Stimulated activated naive CD4-positive, alpha-beta T cell treated with Interleukin-2 at 50 U/mL for 16 hours (primary cell): ENCODE measurements at places on chromosomes 5 and 9.

- DNase-seq, result no peak
These were observed 3.6 kb upstream of the ENG start for GRCh38 chr9:127858041-127858512.

GRCh38 chr9:119180897-119181296, 188.3 kb downstream of the BRINP1 start:
- no peak for DNase-seq

DNA sequence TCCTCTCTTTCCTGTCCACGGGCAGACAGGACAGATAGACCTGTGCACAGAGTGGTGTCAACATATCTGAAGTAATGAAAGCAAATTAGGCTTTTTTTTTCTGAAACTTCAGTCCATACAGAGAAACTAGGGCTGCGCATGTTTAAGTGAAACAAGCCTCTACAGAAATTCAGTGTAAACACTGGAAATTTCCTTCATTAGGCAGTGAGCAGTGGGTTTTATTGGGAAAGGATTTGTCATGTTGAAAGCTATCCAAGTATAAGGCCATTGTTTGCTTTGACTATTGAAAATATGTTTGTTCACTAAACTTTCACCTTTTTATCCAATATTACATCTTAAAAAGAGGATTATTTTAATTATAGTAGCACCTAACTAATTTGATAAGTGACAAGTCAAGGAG, 161.2 kb downstream of the AOPEP start:
- no peak for DNase-seq

GRCh38 chr5:131462454-131462853, 172.6 kb downstream of the RAPGEF6 start:
- DNase-seq, result no peak

DNA sequence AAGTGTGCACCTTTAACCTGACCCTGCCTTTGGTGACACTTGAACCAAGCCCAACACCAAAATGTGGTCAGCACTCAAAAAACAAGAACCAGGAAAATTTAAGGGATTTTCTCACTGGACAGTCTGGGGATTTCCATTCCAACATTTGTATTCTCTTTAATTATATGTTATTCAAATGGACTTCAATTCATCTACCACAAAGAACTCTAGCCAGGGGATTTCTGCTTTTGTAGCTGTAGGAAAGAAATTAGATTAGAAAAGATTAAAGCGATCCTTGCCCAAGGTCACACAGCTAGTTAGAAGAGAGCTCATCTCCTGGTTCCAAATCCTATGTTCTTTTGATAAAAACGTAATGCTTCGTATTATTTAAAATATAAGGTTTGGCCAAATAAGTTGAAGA, 94.8 kb upstream of the JAK2 start:
- no peak for DNase-seq

- no peak for DNase-seq
These were observed 39.4 kb downstream of the LURAP1L start for GRCh38 chr9:12813960-12814876.

DNA sequence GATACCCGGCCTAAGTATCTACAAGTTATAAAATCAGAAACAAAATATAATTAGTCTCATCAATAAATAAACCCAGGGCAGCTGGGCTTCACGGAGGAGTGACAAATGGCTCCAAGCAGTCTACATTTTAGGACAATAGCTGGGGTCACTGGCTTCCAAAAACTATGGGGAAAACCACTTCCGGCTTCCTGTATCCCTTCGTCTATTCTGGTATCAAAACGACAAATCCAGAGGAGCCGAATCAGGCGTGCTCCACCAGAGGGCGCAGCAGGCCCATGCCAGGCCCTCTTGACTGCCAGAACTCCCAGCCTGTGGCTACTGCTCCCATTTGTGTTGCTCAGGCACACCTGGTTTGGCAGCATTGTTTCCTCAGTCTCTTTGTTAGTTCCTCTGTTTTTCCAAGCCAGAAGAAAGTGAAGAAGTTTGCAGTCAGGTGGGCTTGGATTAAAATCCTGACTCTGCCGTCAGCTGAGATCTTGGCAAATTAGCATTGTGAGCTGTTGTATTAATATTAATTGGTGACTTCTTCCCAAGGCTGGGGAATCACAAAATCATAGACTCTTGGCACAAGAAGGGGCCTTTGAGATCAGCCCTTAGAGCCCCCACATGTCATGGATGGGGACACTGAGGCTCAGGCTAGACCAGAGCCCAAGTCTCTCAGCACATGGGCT, 11.6 kb upstream of the RAB14 start:
- DNase-seq, result peak; percentile 61

DNA sequence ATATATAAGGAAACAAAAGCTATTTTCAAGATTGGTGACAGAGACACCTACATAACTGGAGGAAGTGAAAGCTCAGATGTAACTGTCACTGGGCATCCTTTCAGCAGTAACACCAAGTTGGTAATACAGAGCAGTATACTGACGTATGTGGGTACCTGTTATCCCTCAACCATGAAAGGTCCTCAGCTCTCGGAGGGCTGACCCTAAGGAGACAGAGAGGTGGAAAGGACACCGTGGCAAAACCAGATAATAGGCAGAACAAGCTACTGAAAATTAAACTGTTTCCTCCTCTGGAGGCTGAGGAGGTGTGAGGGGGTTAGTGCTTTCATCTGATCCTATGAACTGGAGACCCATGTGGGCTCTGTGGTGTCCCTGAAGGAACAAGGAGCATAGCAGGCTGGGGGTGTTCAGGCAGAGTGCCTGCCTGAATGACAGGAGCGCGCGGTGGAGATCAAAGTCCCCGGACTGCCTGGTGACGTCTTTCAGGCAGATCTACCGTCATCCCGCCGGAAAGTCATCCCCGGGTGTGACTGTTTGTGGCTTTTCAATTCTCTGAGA, 130.2 kb upstream of the FSTL4 start:
- DNase-seq, result no peak

- DNase-seq, result no peak
These were observed 120.0 kb downstream of the TRIO start for GRCh38 chr5:14263113-14263512.

GRCh38 chr9:35840881-35841644, 12.0 kb downstream of the TMEM8B start:
- no peak for DNase-seq

DNA sequence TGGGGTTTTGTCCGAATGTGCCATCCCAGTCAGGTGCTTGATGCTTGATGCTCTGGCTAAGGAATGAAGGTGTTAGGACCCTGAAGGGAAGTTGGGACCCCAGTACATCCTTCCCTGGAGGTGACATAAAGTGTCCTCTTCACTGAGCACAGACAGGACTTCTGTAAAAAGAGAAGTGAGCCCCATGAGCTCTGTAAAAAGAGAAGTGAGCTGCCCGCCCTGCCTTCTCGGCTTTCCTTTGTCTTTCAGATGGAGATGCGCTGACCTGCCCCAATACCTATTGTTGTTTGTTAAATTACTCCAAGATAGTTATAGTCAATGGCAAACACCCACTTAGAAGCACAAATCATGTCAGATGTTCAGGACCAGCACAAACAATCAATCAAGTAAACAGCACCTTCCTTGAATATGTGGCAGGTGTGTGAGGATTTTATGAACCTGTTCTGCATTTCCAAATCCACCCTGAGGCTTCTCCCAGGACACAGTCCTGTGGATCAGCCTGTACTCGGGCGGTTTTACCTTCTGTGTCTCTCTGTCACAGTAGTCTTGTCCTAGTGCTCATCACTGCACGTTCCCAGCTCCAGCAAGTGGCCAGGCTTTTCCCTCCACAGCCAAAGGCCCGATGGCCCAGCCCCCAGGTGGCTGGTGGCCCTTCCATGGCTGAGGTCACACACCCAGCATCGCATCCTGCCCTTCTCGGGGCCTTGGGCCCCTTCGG, 191.4 kb downstream of the MTRR start:
- no peak for DNase-seq

- DNase-seq, result no peak
These were observed 234.8 kb upstream of the WWC1 start for GRCh38 chr5:168056499-168057182.

GRCh38 chr5:66302344-66302743, 158.2 kb downstream of the SREK1 start:
- DNase-seq, result no peak
